ENCODE measurements at places on chromosomes 3 and 15.

GRCh38 chr15:71431343-71432336, 316.4 kb downstream of the THSD4 start:
- DNase-seq, result no peak

GRCh38 chr3:62187022-62187431, 186.3 kb downstream of the FEZF2 start:
- no peak for DNase-seq

GRCh38 chr3:126125781-126126251, 41.9 kb upstream of the SLC41A3 start:
- no peak for DNase-seq

DNA sequence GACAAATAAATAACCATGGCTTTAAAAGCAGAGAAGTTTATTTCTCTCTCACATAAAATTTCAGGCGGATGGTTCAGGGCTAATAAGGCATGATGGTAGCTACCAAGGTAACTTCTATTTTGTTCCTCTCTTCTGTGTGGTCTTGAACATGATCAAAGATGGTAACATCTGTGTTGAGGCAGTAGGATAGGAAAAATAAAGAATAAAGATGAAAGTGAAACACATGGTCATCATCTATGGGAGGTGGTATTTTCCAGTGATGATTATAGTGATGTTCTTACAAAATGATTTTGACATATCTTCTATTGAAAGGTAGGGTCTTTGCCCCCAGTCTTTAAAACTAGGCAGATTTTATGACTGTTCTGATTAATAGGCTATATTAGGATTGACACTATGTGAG, 14.2 kb upstream of the SST start:
- no peak for DNase-seq

GRCh38 chr15:45110256-45110820, 3.6 kb downstream of the DUOX2 start:
- DNase-seq, result no peak

- DNase-seq, result no peak
These were observed 51.4 kb downstream of the FAM43A start for GRCh38 chr3:194736896-194737600.

DNA sequence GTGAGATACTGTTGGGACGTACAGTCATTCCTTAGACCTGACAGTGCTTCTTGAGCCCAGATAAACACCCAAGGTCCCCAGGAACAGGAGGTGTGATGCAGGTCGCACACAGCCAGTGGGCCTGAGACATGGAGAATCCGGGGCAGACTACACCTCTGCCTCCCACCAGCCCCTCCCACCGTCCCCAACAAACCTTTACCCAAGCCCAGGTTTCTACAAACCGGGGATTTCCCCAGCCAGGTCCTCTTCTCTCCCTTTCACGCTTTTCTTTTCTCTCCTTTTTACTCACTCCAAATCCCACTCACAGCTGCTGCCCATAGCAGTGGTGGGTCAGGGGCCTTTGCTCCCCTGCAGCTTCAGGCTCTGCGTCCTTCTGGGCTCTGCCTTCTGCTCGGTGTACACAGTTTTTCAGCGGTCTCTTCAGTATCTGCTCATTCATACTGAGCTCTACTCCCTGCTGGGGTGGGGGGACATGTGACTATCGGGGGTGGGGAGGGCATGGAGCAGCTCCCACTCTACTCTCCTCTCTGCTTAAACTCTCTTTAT, 4.8 kb upstream of the PCSK6 start:
- no peak for DNase-seq

- no peak for DNase-seq
These were observed 253.5 kb upstream of the ZPLD1 start for GRCh38 chr3:102181175-102181920.

- no peak for DNase-seq
These were observed 24.0 kb upstream of the TRPM7 start for GRCh38 chr15:50710585-50710984.

Data from NCI-H345 (cell line).